Neural crest cell (in vitro differentiated cells): ENCODE measurements at places on chromosomes 3 and 15. TPM values are rescaled to one million over a fixed set of nuclear protein-coding genes. Genes with fewer than 3 reads are reported as not detected.

The DAZL gene
- total RNA-seq: not detected in 2 replicates

DNA sequence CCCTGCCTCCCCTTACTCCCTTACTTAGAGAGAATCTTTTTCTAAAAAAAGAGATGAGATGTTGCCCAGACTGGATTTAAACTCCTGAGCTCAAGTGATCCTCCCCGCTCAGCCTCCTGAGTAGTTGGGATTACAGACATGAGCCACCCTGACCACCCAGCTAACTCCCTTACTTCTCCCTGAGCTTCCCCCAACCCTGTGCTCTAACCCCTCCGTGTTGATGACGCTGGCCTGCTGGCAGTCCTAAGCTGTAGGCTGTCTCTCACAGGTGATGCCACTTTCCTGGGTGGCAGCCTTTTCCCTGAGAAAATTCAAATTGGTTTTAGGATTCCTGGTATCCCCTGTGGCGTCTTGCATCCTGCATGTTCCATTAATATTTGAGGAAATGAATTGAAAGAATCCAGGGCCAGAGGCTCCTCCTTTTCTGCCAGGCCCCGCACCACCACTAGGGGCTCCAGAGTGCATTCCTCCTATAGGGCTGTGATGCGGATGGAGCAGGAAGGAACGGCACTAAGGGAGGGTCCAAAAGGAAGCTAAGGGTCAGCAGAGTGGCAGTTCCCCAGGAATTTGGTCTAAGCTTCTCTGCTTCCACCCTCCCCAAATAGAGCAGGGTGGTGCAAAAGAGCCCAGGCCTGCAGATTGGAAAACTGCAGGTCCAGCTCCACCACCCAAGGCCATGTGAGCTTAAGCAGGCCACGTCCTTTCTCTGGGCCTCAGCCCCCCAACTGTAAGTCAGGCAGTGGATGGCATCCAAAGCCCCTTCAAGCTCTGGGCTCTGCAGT, 101.1 kb downstream of the DAPK2 start:
- DNase-seq: peak; percentile 76
- H3K36me3 ChIP-seq: no peaks in the 10 kb centered on the region
- peak overlapping the region; percentile 79 for H3K27ac ChIP-seq
- no peak overlapping the region for H3K4me3 ChIP-seq
- peaks cover 4% of the 10 kb centered on the region for H3K4me1 ChIP-seq

GRCh38 chr3:189340680-189341460, 169.1 kb downstream of the TPRG1 start:
- no peaks in the 10 kb centered on the region for H3K27me3 ChIP-seq
- no peaks in the 10 kb centered on the region for H3K36me3 ChIP-seq
- H3K4me1 ChIP-seq: no peaks in the 10 kb centered on the region
- H3K4me3 ChIP-seq: no peak overlapping the region
- H3K27ac ChIP-seq: no peak overlapping the region

The SCAANT1 gene
- not detected in 2 replicates for total RNA-seq

- no peak for DNase-seq
- H3K27me3 ChIP-seq: no peaks in the 10 kb centered on the region
- H3K4me3 ChIP-seq: no peak overlapping the region
- peaks cover 17% of the 10 kb centered on the region for H3K4me1 ChIP-seq
- peak overlapping the region; percentile 31 for H3K27ac ChIP-seq
- H3K36me3 ChIP-seq: no peaks in the 10 kb centered on the region
These were observed 3.2 kb upstream of the BCL2L10 start for GRCh38 chr15:52115598-52116427.

DNA sequence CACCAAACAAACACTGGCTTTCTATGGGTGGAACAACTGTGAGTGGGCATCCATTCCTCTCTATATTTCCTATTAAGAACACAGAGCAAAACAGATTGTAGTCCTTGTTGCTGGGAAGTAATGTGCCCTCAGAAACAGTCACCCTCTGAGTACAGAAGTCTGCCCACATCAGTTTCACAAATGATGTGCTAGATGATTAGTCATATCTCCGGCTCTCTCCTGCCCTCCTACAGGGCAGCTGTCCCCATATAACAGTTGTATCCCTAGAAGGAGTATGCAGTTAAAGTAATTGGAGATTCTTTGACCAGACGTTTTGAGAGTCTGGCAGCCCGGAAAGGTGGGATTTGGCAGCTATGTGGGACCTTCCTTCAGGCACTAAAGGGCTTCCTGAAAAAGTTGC, 159.9 kb downstream of the APBA2 start:
- H3K36me3 ChIP-seq: peaks cover 5% of the 10 kb centered on the region
- no peak for DNase-seq
- no peaks in the 10 kb centered on the region for H3K27me3 ChIP-seq

- H3K27me3 ChIP-seq: peaks cover 2% of the 10 kb centered on the region
- H3K4me3 ChIP-seq: no peak overlapping the region
- peaks cover 8% of the 10 kb centered on the region for H3K36me3 ChIP-seq
- DNase-seq: no peak
- no peak overlapping the region for H3K27ac ChIP-seq
These were observed 86.1 kb upstream of the SAMMSON start for GRCh38 chr3:69913422-69913821.

DNA sequence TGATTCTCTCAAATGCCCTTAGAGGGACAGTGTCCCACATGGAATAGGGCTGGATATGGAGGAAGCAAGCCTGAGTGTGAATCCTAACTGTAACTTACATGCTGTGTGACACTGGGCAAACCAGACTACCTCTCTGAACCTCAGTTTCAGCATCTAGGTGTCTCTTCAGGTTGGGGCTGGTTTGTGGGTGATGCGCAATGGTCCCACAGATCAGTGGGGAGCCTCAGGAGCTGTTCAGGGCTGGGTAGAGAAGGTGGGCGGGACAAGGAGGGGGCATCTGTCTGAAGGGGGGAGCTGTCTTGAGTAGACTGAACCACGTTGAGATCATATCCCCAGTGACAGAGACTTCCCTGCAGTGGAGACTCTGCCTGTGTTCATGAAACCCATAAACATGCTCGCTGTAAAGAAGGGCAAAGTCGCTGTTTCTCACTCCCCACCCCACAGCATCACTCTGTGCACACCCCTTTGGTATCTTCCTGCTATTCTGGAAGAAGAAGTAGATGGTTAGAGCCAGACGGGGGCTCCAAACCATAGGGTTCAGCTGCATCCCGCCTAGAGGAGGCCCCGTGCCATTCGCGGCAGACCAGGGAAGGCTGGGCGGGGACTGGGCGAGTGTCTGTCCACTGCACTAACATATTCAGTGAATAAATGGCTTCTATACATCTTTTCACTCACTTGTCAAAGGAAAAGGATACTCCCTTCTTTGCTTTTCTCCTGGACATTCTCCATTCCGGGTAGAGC, 28.4 kb downstream of the SRPRB start:
- no peaks in the 10 kb centered on the region for H3K4me1 ChIP-seq
- H3K27ac ChIP-seq: no peak overlapping the region
- no peak for DNase-seq
- no peaks in the 10 kb centered on the region for H3K36me3 ChIP-seq

The FEZF2 gene
- 0.18 and 0.28 TPM in 2 replicates for total RNA-seq
